ENCODE measurements at places on chromosomes 13 and 19. TPM values are rescaled to one million over a fixed set of nuclear protein-coding genes. Genes with fewer than 3 reads are reported as not detected.

DNA sequence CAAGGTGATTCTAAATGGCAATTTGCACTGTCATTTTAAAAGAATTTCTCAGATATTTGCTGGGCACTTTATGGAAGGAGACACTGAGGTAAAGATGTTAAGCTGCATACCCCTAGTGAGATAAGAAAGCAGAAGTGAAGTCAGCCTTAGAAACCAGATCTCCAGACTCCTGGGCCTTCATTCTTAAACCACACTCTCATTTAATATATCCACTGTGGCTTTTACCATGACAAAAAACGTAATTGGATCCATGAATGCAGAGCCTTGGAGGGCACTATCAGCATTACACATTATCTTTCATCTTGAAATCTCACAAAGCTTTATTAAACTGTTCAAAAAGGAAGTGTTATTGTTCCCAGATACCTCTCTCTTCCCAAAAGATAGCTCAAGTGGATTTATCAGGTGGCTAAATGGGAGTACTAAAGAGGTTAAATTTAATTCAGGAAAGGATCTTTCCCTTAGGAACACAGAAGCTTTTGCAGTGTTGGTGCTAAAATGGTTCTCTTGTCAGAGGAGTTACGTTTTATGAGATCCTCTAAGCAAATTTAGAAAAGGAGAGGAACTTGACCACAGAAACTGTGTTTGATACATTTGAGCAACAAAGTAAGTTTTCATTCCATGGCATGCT, 1060.4 kb downstream of the EFNB2 start:
- DNase-seq, result no peak
- H3K27me3 ChIP-seq, result no peaks in the 10 kb centered on the region
- H3K4me3 ChIP-seq, result no peak overlapping the region
- H3K27ac ChIP-seq, result no peak overlapping the region
- no peaks in the 10 kb centered on the region for H3K4me1 ChIP-seq
- H3K36me3 ChIP-seq, result no peaks in the 10 kb centered on the region

GRCh38 chr13:23794267-23795161, 94.7 kb downstream of the MIPEP start:
- H3K36me3 ChIP-seq, result peaks cover 16% of the 10 kb centered on the region
- H3K4me3 ChIP-seq, result no peak overlapping the region
- H3K4me1 ChIP-seq, result peaks cover 7% of the 10 kb centered on the region
- no peaks in the 10 kb centered on the region for H3K27me3 ChIP-seq

DNA sequence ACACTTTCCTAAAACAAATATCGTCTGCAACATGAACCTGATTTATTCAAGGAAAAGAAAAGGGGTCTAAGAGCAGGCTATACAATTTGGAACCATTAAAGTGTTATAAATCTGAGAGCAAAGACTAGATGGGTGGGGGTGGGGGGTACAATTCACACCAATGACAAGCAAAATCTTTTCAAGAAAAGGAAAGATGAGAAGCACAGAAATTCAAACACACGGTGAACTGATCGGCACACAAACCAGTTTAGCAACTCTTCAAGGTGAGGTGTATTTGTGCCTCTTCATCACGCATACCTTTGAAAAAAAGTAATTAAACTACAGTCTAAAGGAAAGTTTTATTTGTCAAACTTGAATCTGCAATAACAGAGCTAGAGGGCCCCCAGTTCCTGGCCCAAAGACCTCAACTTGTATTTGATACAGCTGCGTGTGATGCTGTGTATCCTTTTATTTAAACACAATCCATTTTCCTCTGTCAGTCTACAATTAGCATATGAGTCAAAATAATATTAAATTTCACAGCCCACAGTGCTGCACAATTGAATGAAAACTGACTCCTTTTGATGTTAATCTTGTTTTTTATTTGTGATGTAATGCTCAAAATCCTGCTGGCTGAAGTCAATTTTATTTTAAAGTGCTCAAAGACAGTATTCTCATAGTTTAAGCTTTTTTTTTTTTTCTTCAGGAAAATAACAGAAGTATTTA, 14.2 kb downstream of the EFNB2 start:
- H3K27ac ChIP-seq, result no peak overlapping the region
- H3K4me3 ChIP-seq, result no peak overlapping the region
- no peaks in the 10 kb centered on the region for H3K4me1 ChIP-seq
- DNase-seq, result no peak

DNA sequence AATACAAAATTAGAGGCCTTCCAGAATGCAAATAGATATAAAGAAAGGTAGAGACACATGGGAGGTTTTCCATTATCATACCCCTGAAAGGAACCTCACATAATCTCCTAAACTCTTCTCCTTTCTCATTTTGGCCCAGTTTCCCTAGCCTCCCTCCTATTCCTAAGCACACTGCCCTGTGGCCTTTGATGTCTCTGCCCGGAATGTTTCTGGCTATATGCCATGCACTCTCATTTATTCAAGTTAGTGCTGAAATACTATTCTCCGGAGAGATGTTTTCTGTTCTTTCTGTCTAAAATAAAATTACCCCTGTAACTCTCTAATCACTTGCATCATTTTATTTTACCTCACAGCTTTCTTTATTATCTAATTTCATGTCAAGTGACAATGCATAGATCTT, 1287.7 kb downstream of the SLITRK5 start:
- no peak for DNase-seq
- peaks cover 1% of the 10 kb centered on the region for H3K36me3 ChIP-seq
- no peaks in the 10 kb centered on the region for H3K27me3 ChIP-seq
- no peaks in the 10 kb centered on the region for H3K4me1 ChIP-seq
- no peak overlapping the region for H3K4me3 ChIP-seq
- no peak overlapping the region for H3K27ac ChIP-seq

- H3K4me1 ChIP-seq, result no peaks in the 10 kb centered on the region
- no peak for DNase-seq
- no peaks in the 10 kb centered on the region for H3K36me3 ChIP-seq
- H3K27ac ChIP-seq, result no peak overlapping the region
Measured at GRCh38 chr19:30908262-30908771, 440.9 kb downstream of the TSHZ3 start.

DOCK6 gene
- total RNA-seq, result 4.8 TPM

RXFP2 gene
- total RNA-seq, result not detected
